ENCODE measurements at places on chromosomes 12 and 14. TPM values are rescaled to one million over a fixed set of nuclear protein-coding genes. Genes with fewer than 3 reads are reported as not detected.

DNA sequence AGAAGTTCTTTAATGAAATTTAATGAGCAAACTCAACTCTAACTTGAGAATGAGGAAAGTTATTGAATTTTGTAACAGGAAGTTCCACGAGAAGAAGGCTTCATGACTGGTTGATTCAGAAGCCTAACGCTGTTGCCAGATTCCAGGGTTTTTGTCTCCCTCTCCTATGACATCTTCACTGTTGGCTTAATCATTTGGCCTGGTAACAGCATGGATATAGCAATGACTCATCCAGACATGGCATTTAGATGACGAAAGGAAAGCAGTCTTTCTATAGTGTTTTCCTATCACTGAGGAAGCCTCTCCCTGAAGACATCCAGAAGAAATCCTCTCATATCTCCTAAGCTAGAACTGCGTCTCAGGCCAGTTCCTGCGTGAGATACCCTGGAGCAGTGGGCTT is 9.4 kb upstream of the KCNA1 start:
- no peak overlapping the region for H3K4me3 ChIP-seq
- no peak overlapping the region for H3K27ac ChIP-seq
- H3K4me1 ChIP-seq, result no peaks in the 10 kb centered on the region
- H3K36me3 ChIP-seq, result no peaks in the 10 kb centered on the region
- no peak for DNase-seq

PDZRN4 gene
- 4.9 TPM for total RNA-seq

RAB21 gene
- 33.7 TPM for total RNA-seq

GRCh38 chr12:104105461-104105860 is 32.5 kb downstream of the NFYB start:
- H3K36me3 ChIP-seq, result peaks cover 4% of the 10 kb centered on the region
- H3K27ac ChIP-seq, result no peak overlapping the region
- no peaks in the 10 kb centered on the region for H3K4me1 ChIP-seq
- no peaks in the 10 kb centered on the region for H3K27me3 ChIP-seq
- H3K4me3 ChIP-seq, result no peak overlapping the region

DNA sequence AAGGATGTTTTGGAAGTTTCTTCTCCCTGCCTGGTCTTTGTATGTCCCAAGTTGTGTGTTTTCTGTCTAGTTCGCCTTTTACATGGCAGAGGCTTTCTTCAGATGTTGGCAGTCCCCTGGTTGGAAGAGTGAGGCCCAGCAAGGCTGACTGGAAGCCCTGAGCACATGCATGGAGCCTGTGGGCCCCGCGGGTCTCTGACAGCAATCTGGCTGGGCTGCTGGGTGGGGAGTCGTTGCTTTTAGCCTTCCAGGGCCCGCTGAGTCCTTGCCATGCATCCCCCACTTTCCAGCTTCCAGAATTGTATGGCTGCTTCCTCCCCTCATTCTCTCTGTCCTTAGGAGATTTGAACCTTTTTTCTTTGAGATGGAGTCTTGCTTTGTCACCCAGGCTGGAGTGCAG is 25.3 kb downstream of the ANKRD9 start:
- DNase-seq, result no peak
- H3K27me3 ChIP-seq, result no peaks in the 10 kb centered on the region

DNA sequence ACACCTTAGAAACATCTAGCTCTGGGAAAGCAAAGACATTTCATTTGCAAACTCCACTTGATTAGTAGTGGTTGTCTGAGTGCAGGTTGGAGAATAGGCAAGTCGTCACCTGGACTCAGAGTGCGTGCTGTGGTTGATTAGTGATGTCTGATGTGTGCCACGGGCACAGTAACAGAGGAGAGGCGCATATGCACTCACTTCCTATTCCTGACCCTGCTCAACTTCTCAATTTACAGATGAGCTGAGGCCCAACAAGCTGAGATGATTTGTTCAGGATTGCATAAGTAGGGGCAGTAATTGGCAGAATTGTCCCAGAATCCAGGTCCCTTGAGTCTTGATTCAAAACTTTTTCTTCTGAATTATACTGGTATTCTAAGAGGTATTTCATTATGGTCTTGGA is 44.9 kb downstream of the ADCK1 start:
- H3K36me3 ChIP-seq, result no peaks in the 10 kb centered on the region
- H3K4me3 ChIP-seq, result no peak overlapping the region
- DNase-seq, result no peak
- H3K27me3 ChIP-seq, result no peaks in the 10 kb centered on the region
- H3K4me1 ChIP-seq, result no peaks in the 10 kb centered on the region

- DNase-seq, result no peak
- H3K4me1 ChIP-seq, result peaks cover 9% of the 10 kb centered on the region
- H3K27ac ChIP-seq, result no peak overlapping the region
These were observed 5.7 kb upstream of the INHBE start for GRCh38 chr12:57449375-57449774.

TAS2R9 gene
- total RNA-seq, result not detected

DNA sequence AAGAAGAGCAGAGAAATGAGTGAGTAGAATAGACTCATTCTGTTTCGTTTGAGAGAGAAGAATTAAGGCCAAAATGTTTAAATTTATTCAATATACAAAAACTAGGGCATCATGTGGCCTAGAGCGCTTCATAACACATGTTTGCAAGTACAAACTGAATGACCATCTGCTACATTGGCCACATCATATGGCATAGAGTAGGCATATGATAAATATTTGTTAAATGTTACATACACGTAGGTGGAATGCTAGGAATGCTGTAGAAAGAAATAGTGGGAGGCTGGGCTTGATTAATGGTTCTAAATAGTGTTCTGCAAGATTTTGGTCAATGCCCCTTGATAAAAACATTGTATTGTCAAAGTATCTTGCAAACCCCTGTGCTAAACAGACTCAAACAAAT is 10.8 kb downstream of the MGP start:
- no peaks in the 10 kb centered on the region for H3K27me3 ChIP-seq
- no peak overlapping the region for H3K4me3 ChIP-seq

DNA sequence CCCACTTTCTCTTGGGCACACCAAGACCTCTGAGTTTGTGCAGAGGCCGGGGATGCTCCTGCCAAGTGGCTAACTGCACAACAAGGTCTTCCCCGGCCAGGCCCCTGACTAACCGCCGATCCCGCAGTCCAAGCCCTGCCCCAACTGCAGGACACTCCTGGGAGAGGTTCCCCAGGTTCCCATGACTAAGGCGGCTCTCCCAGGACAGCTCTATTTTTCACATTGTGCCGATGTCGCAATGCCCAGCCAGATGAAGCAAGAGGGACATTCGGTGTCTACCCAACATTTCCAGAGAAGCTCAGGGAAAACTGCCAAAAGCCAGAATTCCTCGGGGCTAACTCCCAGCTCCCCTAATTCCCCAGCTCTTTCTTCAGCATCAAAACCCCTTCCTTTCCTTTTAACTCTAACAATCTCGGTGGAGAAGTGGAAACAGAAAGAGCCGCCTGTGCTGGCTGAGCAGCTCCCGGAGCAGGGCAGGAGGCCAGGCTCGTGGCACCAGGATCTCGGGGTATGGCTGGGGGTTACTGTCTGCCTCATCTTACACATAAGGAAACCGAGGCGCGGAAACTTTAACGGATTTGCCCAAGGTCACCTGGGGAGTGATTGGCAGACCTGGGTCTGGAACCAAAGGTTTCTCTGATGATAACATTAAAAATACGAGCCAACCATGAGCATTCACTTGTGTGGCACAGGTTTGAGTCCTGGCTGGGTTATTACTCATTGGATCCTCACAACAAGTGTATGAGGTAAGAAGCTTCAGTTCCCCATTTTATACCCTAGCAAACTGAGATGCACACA is 318.2 kb downstream of the BCL11B start:
- no peak overlapping the region for H3K27ac ChIP-seq
- no peaks in the 10 kb centered on the region for H3K27me3 ChIP-seq
- DNase-seq, result peak; percentile 59
- no peaks in the 10 kb centered on the region for H3K36me3 ChIP-seq
- no peaks in the 10 kb centered on the region for H3K4me1 ChIP-seq

Data from transverse colon (tissue), 4 donors.